ENCODE measurements at places on chromosomes 3 and 15. TPM values are rescaled to one million over a fixed set of nuclear protein-coding genes. Genes with fewer than 3 reads are reported as not detected.

DNA sequence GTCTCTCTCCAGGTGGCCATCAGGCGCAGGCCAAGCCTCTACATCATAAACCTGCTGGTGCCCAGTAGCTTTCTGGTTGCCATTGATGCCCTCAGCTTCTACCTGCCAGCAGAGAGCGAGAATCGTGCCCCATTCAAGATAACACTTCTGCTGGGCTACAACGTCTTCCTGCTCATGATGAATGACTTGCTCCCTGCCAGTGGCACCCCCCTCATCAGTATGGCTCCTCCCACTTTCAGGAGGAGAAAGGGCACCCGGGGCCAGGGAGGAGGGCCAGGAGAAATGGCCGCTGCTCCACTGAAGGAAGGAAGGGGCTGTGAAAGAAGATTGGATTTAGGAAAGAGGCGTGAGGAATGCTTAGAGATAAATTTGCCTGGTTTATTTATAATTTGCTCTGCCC lies 6.6 kb downstream of the HTR3C start:
- H3K27ac ChIP-seq, result no peak overlapping the region
- no peaks in the 10 kb centered on the region for H3K4me1 ChIP-seq
- H3K27me3 ChIP-seq, result no peaks in the 10 kb centered on the region
- H3K36me3 ChIP-seq, result no peaks in the 10 kb centered on the region

DNA sequence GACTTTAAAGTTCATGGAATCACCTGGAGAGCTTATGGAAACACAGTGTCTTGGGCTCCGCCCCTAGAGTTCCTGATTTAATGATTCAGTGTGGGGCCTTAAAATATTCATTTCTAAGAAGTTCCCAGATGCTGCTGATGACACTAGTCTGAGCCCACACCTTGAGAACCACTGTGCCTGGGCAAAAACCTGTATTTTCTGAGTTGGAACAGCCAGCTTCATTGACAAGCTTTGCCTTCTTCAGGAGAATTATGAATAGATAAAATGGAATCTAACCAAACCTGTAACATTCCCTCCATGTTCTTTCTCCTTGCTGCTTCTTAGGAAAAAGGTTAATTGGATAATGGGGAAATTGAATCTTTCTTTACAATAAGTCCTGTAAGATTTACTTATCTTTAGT lies 490.7 kb downstream of the DIPK2A start:
- H3K27me3 ChIP-seq, result no peaks in the 10 kb centered on the region
- H3K4me1 ChIP-seq, result no peaks in the 10 kb centered on the region

GRCh38 chr15:44066211-44066827 lies 128.8 kb downstream of the FRMD5 start:
- H3K27ac ChIP-seq, result no peak overlapping the region
- no peak overlapping the region for H3K4me3 ChIP-seq
- H3K4me1 ChIP-seq, result no peaks in the 10 kb centered on the region

DNA sequence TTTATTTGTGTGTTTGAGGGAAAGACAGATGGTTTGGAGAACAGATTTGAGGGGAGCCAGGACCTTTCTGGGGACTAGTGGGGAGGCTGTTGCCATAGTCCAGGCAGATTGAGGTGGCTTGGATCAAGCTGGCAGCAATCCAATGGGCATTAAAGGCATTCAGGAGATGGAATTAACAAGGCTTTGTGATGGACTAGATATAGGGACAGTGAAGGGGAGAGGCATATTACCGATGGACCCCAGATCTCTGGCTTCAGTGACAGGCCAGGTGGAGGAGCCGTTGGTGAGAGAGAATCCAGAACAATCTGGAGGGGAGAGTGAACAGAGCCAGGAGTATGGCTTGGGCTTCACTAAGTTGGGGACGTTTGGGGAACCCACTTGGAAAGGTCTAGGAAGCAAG lies 124.8 kb downstream of the EEFSEC start:
- H3K4me1 ChIP-seq, result no peaks in the 10 kb centered on the region
- H3K4me3 ChIP-seq, result no peak overlapping the region
- H3K27me3 ChIP-seq, result no peaks in the 10 kb centered on the region
- no peaks in the 10 kb centered on the region for H3K36me3 ChIP-seq
- no peak for DNase-seq

LRTM1 gene
- total RNA-seq, result not detected

DNA sequence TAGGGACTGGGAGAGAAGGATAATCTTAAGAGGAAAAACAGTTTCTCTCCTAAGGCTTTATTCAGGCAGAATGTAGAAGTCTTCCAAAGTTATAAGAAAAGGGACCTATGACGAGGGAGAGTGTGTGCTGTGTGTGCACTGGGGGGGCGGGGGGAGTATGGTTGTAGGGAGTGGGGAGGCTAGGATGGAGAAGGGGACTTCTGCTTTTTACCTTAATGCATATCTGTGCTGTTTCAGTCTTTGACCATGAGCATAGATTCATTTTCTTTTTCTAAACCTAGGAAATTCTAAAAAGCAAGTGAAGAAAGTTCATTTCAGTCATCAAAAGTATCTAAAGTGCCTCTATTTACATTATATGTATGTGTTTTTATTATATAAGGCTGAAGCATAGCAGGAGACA lies 52.6 kb upstream of the RASA2 start:
- H3K27me3 ChIP-seq, result no peaks in the 10 kb centered on the region
- H3K36me3 ChIP-seq, result no peaks in the 10 kb centered on the region
- DNase-seq, result no peak
- no peak overlapping the region for H3K27ac ChIP-seq

DNA sequence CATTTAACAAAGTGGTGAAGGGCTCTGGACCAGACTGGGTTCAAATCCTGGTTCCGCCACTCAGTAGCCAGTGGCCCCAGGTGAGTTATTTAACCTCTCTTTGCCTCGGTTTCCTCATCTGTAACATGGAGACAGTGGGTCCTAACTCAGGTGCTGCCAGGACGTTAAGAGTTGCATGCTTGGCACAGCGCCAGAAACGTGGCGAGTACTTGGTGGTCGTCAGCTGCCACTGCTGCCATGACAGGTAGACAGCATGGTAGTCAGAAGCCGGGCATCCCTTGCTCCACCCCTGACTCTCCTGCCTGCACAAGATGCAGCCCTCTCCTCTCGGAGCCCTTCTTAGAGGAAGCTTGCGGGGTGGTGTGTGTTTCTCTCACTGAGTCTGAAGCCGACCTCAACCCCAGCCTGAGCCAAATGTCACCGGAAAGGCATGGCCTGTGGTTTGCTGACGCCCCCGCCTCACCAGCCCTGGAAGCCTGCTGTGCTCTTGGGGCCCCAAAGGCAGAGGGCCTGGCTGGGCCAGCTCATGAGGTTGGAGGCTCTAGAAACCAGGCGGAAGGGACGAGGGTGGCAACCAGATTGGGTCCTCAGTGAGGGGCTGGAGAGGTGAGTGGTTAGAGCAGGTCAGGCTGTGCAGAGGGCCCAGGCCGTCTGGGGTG lies 160.8 kb upstream of the TLE3 start:
- H3K27me3 ChIP-seq, result no peaks in the 10 kb centered on the region
- no peak overlapping the region for H3K4me3 ChIP-seq
- DNase-seq, result peak; percentile 28

DNA sequence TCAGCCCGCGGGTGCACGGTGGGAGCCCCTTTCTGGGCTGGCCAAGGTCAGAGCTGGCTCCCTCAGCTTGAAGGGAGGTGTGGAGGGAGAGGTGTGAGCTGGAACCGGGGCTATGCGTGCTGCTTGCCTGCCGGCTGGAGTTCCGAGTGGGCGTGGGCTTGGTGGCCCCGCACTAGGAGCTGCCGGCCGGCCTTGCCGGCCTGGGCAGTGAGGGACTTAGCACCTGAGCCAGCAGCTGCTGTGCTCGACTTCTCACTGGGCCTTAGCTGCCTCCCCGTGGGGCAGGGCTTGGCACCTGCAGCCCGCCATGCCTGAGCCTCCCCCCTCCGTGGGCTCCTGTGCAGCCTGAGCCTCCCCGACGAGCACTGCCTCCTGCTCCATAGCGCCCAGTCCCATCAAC lies 36.0 kb downstream of the TRH start:
- no peak for DNase-seq
- no peaks in the 10 kb centered on the region for H3K4me1 ChIP-seq
- H3K27me3 ChIP-seq, result no peaks in the 10 kb centered on the region
- H3K27ac ChIP-seq, result no peak overlapping the region
- H3K36me3 ChIP-seq, result no peaks in the 10 kb centered on the region

DNA sequence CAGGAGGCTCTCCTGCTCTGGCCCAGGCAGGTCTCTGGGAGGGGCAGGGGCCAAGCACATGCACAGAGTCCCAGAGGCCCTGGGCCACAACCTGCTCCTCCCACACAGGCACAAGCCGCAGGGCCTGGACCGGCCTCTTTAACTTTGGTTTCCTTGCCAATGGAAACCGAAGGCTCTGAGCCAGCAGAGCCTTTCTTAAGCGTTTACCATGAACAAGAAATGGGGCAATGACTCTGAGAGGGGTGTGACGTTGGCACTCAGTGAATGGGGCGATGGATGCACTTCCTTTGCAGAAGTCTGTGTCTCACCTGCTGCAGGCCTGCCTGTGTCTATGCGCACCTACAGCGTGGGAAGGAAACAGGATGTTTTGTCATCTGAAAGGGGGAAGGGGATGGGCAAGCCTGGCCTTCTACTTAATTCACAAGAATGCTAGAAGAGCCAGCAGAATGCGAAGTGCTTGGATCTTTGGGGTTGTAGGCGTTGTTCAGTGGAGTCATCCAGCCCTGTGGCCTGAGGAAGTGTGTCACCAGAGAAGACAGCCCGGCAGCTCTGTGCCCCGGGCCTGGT lies 41.8 kb downstream of the IFT122 start:
- H3K4me1 ChIP-seq, result no peaks in the 10 kb centered on the region
- H3K36me3 ChIP-seq, result no peaks in the 10 kb centered on the region
- H3K4me3 ChIP-seq, result no peak overlapping the region
- no peak overlapping the region for H3K27ac ChIP-seq
- no peaks in the 10 kb centered on the region for H3K27me3 ChIP-seq
- DNase-seq, result no peak

DNA sequence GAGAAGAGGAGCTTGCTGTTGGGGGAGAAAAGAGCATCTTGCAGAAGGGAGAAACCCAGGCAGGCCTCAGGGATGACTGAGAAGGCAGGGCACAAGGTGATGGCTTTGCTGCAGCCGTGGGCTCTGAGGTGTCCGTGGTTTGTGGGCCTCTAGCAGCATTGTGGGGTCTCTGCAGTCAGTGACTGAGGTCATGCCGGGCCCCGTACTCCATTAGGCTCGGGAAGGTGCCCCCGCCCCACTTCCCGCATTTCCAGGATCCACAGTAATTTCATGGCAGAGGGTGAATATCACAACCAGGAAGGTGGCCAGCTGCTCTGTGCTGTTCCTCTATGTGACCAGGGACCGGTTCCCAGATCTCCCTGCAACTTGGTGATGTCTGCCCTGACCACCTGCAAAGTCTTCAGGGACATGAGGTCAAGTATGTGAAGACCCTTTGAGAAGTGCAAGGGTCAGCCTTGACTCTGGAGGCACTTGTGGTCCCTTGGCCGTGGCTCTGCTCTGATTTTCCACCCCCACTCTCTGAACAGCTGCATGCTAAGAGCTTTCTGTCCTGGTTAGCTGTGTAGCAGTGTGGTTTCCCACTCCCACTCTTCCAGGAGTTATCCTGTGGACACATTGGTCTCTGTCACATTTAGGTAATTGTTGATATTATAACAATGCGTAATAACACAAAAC lies 3.6 kb downstream of the KLF13 start:
- H3K27ac ChIP-seq, result no peak overlapping the region
- H3K4me3 ChIP-seq, result peak overlapping the region; percentile 88
- no peak for DNase-seq

COL8A1 gene
- total RNA-seq, result 0.42 TPM

DNA sequence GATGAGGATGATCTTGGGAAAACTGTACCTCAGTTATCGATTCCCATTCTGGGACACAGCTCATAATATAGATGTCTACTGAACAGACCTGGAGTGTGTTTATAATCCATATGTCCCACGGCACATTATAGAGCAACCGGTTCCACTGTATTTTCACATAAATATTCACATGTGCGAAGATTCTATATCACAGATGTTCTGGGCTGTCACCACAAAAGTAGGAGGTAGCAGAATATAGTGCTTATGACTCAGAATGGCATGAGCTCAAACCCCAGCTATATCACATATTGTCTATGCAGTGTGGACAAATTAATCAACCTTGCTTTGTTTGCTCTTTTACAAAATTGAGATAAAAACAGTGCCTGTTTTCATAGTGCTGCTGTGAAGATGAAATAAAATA lies 640.3 kb upstream of the ADAMTS9 start:
- H3K36me3 ChIP-seq, result no peaks in the 10 kb centered on the region
- H3K27me3 ChIP-seq, result no peaks in the 10 kb centered on the region
- H3K4me3 ChIP-seq, result no peak overlapping the region
- no peaks in the 10 kb centered on the region for H3K4me1 ChIP-seq
- no peak overlapping the region for H3K27ac ChIP-seq

DNA sequence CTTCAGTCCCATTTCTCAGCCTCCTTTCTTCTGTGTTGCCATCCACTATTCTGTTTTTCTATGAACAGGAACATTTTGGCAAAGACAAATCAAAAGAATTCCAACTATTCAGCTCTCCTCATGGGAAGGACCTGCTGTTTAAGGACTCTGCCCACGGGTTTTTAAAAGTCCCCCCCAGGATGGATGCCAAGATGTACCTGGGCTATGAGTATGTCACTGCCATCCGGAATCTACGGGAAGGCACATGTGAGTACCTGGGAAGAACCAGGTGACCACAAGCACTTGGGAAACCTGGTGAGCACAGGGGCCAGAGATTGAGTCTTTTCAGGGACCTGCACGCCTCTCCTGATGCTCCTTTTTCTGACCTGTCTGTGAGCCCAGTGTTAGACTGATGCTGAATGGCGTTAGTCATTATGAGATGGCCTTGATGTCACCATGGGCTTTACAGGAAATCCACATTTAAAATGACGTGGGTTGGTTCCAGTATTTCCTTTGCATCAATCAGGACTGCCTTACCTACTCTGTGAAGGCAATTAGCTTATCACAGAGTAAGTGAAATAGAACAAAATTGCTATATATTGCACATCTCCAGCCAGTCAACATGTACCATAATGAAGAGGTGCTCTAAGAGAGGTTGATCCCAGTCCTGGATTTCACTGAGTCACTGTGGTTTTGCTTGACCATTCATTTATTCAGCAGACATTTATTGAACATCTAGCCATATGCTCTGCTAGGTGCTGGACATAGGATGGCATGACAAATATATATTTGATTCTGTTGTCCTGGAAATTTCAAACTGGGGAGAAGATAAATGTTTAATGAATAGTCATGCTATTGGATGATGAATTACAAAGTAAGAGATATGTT lies 11.7 kb downstream of the TF start:
- no peak overlapping the region for H3K27ac ChIP-seq
- no peaks in the 10 kb centered on the region for H3K4me1 ChIP-seq
- no peaks in the 10 kb centered on the region for H3K36me3 ChIP-seq
- H3K4me3 ChIP-seq, result no peak overlapping the region
- no peaks in the 10 kb centered on the region for H3K27me3 ChIP-seq

- H3K27me3 ChIP-seq, result no peaks in the 10 kb centered on the region
- DNase-seq, result no peak
- no peaks in the 10 kb centered on the region for H3K36me3 ChIP-seq
- H3K4me1 ChIP-seq, result no peaks in the 10 kb centered on the region
- no peak overlapping the region for H3K4me3 ChIP-seq
Measured at GRCh38 chr15:35874260-35874905, 328.4 kb upstream of the DPH6 start.

CPEB1 gene
- 0.40 TPM for total RNA-seq

- no peak overlapping the region for H3K4me3 ChIP-seq
- H3K27ac ChIP-seq, result peak overlapping the region; percentile 5
- no peaks in the 10 kb centered on the region for H3K27me3 ChIP-seq
Measured at GRCh38 chr15:90550919-90551318, 21.2 kb downstream of the CRTC3 start.
